Suppressor macrophage (primary cell): ENCODE measurements at places on chromosomes 12 and 14.

GRCh38 chr14:69786603-69787002 lies 10.4 kb downstream of the SLC10A1 start:
- DNase-seq = no peak

GRCh38 chr14:36300337-36300736 lies 20.1 kb downstream of the MBIP start:
- no peak for DNase-seq

GRCh38 chr12:8065991-8066594 lies at the start of gene C3AR1:
Gene C3AR1, minus strand, starts transcription at chr12:8066359. Its CDS starts 6,174 bp downstream, at chr12:8060185.
- peak; percentile 94 for DNase-seq

DNA sequence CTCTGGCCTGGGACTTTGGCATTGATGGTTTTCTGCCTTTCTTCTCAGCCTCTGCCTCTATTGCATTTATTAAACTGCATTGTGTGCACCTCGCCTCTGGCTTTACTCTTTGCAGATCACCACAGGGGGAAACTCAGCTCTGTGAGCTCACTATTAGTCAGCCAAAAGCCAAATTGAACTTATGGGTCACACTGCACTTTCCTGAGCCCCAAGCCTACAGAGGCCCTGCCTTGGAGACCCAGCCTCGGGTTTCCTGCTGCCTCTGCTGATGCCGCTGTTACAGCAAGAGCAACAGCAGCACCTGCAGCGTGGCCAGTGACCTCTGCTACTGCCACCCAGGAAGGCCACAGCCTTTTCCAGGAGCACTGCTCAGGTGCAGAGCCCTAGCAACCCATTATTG lies 122.5 kb downstream of the DAD1 start:
- DNase-seq = no peak

- DNase-seq = no peak
Observed at GRCh38 chr12:72191761-72192160, 80.4 kb upstream of the TRHDE start.

- no peak for DNase-seq
Observed at GRCh38 chr12:29301114-29301513, 79.9 kb downstream of the ERGIC2 start.

DNA sequence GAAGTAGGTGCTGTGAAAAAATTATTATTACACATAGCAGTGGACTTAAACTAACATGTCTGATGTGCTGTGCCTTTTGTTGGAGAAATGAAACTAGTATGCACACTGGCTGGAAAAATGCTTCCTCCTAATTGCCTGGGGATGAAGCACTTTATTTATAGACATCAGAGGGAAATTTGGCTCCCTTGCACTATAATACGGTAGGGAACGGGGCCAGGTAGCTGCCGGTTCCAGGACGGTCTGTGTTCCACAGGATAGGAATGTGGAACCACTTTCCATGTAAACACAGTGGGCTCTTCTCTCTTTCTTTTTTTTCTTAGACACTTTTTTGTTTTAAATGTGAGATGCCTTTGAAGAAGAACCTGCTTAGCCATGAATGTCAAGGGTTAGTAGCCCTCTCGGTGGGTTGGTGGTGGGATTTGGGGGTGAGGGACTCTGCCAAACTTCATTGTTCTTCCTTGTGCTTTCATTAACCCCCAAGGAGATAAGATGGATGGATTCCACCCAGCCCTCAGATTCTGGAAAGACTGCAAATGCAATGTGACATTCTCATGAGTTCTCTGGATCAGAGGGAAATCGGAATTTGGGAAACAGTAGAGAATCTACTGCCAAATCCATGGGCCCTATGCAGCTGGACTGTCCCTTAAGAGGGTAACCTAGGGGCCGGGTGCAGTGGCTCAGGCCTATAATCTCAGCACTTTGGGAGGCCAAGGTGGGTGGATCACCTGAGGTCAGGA lies 58.0 kb upstream of the GSC start:
- DNase-seq = no peak

DNA sequence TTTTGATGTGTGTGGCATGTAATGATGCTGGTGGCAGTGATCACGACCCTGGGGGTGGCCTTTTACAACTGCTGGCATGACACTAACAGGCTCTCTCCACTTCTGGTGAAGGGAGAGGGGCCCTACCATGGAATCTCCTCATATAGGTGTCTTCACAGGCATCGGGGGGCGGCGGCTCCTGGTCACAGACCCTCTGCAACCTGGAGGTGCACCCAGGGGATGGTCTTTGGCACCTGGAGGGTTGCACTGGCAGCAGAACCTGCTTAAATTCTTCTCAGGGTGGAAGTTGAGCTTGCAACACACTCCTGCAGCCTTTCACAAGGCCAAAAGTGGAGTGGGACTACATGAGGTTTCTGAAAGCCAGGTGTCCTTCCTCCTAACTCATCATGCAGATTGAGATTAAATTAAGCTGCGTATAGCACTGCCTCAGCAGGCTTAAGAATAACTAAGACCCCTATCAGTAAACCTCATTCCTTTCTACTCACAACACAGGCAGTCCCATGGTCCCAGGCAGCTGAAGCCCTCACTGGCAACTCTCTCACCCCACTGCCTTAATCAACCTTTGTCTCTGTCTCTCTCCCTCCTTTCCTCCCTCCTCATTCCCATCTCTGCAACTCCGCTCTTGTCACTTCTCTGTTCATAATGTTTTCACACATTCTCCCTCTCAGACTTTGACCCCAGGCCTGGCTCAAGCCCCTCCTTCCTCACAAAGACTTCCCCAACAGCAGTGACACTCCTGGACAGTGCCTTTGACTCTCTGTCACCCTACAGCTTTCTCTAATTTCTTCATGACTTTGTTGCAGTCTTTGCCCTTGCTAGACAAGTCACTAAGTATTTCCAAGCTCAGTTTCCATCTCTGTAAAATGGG lies 18.9 kb downstream of the NID2 start:
- no peak for DNase-seq

DNA sequence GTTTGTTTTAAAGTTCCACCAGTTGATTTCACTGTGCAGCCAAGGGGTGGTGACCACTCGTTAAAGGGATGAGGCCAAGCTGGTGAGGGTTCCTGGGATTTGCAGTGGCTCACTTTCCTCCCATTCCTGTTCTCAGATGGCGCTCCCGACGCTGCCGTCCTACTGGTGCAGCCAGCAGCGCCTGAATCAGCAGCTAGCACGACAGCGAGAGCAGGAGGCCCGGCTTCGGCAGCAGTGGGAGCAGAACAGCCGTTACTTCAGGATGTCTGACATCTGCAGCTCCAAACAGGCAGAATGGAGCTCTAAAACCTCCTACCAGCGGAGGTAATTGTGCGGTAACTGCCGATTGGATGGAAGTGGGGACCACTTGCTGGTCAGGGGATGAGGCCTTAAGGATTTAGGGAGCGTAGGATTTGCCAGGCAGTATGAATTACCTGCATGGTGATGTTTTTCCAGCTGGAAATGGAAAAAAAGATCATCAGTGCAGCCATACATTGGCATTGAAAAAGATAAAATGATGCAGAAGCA lies 2.9 kb downstream of the TCHP start:
- no peak for DNase-seq

GRCh38 chr12:122991623-122992275 lies 11.3 kb downstream of the ARL6IP4 start:
- DNase-seq = no peak

- no peak for DNase-seq
Observed at GRCh38 chr12:129119537-129119936, 266.3 kb downstream of the GLT1D1 start.

DNA sequence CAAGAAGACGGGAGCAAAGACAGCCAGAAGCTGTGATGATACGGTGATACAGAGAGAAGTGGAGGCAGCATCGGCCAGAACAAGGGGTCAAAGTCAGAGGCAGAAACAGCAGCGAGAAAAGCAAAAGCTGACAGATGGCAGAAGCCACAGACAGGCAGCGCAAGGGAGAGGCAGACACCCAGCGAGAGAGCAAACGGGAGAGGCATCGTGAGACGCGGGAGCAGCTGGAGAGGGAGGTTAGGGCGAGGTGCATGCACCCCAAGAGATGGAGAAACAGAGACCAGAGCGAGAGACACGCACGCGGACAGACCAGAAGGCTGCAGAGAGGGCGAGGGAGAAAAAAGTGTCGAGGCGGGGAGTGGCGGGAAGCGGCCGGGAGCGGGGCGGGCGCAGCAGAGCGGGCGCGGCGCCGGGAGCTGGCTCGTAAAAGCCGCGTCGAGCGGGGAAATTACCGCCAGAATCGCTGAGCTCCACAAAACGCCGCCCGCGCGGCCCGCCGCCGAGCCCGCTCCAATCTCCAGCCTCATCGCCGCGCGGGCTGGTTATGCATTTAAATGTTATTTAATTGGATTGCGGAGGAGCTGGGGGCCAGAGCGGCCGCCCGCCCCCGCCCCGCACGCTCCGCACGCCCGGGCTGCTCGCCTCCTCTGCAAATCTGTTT lies 15.6 kb downstream of the SMUG1 start:
- peak; percentile 67 for DNase-seq

DNA sequence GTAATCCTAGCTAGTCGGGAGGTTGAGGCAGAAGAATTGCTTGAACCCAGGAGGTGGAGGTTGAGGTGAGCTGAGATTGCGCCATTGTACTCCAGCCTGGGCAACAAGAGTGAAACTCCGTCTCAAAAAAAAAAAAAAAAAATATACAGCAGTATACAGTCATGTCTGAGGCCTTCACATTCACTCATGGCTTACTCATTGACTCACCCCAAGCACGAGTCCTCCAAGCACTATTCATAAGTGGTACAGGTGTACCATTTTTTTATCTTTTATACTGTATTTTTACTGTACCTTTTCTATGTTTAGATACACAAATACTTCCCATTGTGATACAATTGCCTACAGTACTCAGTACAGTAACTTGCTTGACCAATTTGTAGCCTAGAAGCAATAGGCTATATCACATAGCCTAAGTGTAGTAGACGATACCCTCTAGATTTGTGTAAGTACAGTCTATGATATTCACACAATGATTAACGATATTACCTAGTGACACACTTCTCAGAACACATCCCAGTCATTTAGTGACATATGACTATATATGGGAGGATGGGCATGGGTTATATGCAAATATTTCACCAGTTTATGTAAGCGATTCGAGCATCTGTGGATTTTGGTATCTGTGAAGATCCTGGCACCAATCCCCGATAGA lies 12.2 kb downstream of the LLPH start:
- no peak for DNase-seq

DNA sequence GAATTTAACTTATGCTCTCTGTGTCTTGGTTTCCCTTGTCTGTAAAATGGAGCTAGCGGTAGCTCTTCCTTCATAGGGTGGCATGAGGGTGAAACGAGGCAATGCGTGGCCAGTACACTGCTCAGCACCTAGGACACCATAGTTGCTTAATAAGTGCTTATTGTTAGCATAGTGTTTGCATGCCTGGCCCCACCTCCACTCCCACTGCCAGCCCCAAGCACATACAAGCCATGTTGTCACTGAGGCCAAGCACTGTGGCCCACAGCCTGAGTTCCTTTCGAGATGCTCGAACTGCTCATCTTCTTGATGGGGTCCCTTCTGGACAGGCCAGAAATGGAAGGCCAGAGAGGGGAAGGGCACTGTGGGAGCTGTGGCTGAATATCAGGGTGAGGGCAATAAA lies 839 bp downstream of the FICD start:
- peak; percentile 22 for DNase-seq

DNA sequence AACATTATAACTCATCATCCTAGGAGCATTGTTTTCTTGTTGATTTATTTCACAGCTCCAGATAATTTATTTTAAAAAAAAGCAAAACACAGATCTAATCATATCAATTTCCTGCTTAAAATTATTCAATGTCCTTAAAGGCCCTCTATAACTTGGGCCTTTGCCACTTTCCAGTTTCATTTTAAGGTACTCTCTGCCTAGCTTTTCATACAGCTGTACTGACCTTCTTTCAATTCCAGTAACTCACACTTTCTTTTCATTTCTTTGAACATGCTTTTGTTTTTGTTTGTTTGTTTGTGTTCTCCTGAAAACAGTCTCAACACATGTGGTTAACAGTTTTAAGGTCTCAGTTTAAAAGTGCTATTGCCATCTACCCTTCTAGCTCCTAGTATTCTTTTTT lies 281.9 kb downstream of the ACSS3 start:
- DNase-seq = no peak

- DNase-seq = no peak
Observed at GRCh38 chr12:5582018-5582417, 150.1 kb downstream of the NTF3 start.

DNA sequence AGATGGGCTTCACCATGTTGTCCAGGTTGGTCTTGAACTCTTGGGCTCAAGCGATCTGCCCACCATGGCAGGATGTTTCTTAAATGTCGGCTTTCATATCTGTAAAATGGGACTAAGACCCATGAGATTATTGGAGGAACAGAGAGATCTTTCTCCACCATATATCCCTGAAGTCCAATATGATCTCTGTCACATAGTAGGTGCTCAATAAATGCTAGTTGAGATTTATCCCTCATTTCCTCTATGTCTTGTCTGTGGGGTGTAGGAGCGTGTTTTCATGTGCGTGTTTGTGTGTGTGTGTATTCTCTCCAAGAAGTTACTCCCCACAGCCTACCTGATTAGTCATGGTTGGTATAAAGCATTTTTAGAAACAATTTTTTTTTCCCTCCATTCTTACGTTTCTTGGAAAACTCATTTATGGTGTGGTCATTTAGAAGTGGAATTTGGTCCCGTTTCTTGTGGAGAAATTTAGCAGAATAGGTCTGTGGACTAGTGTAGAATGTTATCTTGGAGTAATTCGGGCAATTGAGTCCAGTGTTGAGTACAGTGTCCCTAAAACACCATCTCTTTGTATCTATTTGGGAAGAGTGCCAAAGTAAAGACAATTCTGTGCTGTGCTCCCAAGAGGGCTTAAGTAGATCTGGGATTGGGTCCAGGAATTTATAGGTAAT lies 4.3 kb downstream of the STRAP start:
- DNase-seq = no peak

- DNase-seq = peak; percentile 92
Observed at GRCh38 chr12:56987551-56988053, 18.7 kb downstream of the ZBTB39 start.

DNA sequence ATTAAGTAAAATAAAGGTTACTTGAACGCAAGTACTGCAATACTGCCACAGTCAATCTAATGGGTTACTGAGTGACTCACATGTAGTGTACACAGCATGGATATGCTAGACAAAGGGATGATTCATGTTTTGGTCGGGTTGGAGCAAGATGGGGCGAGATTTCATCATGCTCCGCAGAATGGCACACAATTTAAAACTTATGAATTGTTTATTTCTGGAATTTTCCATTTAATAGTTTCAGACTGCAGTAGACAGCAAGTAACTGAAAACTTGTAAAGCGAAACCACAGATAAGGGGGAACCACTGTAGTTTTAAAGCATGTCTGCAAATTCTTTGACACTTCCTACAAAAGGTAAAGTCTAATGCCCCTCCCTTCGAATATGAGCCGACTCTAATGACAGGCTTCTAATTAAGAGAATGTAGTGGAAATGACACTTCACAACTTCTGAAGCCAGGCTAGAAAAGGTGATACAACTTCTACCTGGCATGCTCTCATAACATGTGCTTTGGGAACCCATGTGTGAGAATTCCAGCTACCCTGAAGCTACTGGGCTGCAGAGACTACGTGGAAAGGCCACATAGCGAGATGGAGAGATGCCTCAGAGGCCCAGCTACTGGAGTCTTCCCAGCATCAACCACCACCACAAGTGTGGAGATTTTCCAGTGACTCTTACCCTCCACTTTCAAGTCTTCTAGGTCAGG lies 13.9 kb upstream of the TCP11L2 start:
- peak; percentile 79 for DNase-seq
